Lung (tissue), 17 donors: ENCODE measurements at places on chromosomes 16 and 17. TPM values are rescaled to one million over a fixed set of nuclear protein-coding genes. Genes with fewer than 3 reads are reported as not detected.
A peak's percentile ranks its signal among the peaks of the same experiment; 100 is the strongest.

DNA sequence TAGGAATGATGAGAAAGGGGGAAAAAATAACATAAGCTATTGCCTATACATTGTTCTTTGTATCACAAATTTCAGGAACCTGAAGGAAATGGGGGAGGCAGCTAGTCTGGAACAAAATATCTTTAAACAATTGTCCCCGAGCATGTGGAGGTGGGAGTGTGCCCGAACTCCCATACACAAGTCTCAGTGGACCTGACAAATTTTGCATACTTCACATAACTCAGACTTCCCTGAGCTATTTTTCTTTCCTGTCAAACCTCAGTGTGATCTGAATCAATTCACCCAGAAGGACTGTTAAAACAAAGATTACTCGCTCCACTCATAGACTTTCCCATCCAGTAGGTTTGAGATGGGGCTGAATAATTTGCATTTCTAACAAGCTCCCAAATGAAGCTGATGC, 1.6 kb upstream of the XPO6 start:
- DNase-seq = no peak

Gene VPS35
- polyA plus RNA-seq = 40.1 TPM

DNA sequence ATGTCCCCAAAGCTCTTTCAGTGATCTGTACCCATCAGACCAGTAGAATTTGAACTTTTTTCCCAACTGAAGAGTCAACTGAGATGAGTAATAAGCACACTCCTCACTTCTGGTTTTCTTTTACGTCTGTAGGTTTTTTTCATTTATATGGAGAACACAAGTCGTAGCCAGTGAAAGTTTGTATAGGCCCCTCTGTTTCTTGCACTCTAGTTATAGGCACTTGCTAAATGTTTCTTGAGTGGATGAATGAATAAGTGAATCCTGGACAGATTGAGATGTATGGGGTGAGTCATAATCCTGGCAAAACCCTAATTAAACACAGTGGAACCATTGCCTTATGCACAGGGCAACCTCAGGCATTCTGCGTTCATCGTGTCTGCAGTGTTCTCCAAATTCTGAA, 193.7 kb upstream of the TBX2 start:
- no peak for DNase-seq

Gene ACOX1
- 22.4 TPM for polyA plus RNA-seq

GRCh38 chr16:78154729-78155461, 55.4 kb downstream of the WWOX start:
- no peak for DNase-seq

Gene KRTAP17-1
- not detected for polyA plus RNA-seq

Gene ALOX12
- 0.22 TPM for polyA plus RNA-seq

Gene HOXB1
- not detected for polyA plus RNA-seq

DNA sequence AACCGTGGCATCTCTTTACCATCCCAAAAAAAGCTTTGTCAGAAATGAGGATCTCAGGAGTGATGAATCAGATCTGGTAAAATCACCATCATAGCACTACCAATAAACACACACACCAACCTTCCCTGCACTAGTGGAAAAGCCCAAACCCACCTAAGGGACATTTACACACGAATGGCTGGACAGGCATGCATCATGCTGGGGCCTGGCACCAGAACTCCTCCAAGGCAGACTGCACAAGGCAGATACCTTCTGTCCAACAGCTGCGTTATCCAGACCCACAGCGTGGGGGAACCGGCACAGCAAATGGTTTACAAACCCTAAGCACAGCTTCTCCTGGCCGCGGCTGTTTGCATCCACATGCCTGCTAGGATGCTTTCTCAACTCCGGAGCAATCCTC, 2.8 kb downstream of the ASIC2 start:
- no peak for DNase-seq

- DNase-seq = peak; percentile 88
Observed at GRCh38 chr17:51166198-51166986, at the start of gene NME2. Gene NME2, plus strand, starts transcription at chr17:51166411. Its CDS starts 420 bp downstream, at chr17:51166831.

DNA sequence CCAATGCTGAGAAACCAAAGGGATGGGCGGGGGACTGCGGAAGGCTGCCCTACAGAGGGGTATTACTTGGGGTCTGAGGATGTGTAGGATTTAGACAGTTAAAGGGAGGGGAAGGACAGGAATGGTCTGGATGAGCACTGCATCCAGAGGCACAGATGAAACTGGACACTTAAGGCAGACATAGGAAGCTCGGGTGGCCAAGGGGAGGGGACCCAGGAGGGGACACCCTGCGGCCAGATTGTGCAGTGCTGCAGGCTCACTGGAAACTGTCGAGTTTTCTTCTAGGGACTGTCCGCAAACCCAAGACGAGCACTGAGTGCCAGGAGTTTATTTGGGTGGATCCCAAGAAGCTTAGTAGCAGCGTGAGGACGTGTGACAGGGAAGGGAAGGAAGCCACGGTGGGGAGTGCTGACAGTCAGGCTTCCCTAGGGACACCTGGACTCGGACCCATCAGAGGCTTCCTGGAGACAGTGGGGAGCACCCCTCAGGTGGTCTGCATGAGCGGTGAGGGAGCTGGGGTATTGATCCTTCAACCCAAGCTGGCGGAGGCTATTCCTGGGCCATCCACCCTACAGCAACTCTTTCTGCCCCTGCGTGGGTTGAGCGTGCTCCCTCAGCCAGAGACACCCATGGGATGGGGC, 278.7 kb downstream of the FOXL1 start:
- DNase-seq = no peak
